ENCODE measurements at places on chromosomes 7 and 10. TPM values are rescaled to one million over a fixed set of nuclear protein-coding genes. Genes with fewer than 3 reads are reported as not detected.

The TMEM270 gene
- total RNA-seq: not detected

The HOXA9 gene
- total RNA-seq: 4.7 TPM

The LRRC18 gene
- total RNA-seq: not detected

The NEURL1 gene
- total RNA-seq: under 0.01 TPM

The PDGFA gene
- total RNA-seq: 53.9 TPM

The ETV1 gene
- total RNA-seq: 10.0 TPM

The HYAL4 gene
- total RNA-seq: 0.39 TPM

The ADGRA1 gene
- total RNA-seq: not detected

The NPC1L1 gene
- not detected for total RNA-seq

The AGMO gene
- 0.51 TPM for total RNA-seq

The VWDE gene
- total RNA-seq: under 0.01 TPM

The ANKRD7 gene
- total RNA-seq: 0.13 TPM

Measured in dermis microvascular lymphatic vessel endothelial cell (primary cell).